ENCODE measurements at places on chromosomes 6 and 20.

- DNase-seq: no peak
These were observed 3.4 kb downstream of the SCUBE3 start for GRCh38 chr6:35216851-35217811.

DNA sequence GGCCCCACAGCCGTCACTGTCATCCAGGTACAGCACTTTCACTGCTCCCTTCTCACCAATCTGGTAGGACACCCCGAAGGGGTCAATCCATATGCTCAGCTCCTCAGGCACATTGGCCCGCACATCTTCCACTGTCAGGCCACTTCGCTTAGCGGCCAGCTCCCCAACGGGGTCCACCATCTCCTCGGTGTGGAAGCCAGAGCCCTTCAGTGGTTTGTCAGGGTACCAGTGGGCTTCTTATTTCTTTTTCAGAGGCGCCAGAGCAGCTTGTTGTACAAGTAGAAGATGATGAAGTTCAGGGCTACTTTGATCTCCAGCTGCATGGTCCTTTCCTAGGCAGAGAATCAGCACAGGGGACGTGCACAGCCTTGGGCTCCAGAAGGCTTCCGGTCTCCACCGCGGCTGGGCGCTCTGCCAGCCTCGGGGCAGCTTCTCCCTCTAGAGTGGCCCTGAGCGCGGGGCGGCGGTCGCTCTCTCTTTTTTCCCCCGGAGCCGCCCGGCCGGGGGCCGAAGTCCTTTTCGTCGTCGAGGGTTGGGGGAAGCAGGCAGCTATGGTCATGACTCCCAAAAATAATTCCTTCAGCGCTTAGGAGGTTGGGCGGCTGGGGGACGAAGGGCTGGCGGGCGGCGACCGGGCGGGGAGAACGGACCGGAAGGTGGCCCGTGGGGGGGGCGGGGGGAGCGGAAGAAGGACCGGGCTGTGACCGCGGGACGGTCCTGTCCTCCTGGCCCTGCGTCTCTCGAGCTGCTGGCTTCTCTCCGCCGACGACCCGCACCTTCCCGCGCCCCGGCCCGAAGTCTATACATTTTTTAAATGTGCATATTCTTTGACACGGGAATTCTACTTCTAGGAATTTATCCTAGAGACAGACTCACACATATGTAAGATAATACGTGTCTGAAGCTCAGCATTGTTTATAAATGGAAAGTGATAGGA, 6.5 kb upstream of the ZSCAN9 start:
- peak; percentile 70 for DNase-seq

GRCh38 chr6:124446961-124447360, 515.3 kb upstream of the RNF217 start:
- no peak for DNase-seq

GRCh38 chr20:40781327-40782042, 92.4 kb upstream of the MAFB start:
- no peak for DNase-seq

- no peak for DNase-seq
These were observed 175.6 kb downstream of the PHACTR1 start for GRCh38 chr6:12892151-12892550.

- peak; percentile 45 for DNase-seq
These were observed 376.9 kb downstream of the PHF3 start for GRCh38 chr6:64012351-64013001.

Data from HTR-8/SVneo (cell line).